ENCODE measurements at places on chromosomes 11 and 22.

- no peak for DNase-seq
These were observed 1584.3 kb upstream of the RAG2 start for GRCh38 chr11:38182126-38182866.

DNA sequence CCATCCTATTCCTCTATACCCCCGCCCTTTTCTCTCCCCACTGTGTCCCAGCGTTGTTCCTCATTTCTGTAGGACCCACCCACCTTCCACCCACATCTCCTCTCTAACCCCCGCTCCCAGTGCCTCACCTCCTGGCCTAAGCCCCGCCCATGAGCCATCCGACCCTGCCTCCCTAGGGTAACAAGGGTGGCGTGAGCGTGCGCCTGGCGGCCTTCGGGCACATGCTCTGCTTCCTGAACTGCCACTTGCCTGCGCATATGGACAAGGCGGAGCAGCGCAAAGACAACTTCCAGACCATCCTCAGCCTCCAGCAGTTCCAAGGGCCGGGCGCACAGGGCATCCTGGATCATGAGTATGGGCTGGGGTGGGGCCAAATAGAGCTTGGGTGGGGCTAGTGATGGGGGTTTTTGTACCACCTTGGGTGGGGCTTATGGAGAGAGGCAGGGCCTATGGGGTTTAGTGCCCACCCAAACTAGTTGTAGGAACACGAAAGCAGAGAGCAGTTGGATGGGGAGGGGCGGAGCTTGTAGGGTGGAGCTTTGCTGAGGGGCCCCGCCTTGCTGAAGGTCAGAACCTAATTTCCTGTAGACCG, 4.5 kb downstream of the INPP5J start:
- no peak for DNase-seq

- no peak for DNase-seq
These were observed 55.4 kb downstream of the CDON start for GRCh38 chr11:126007238-126007637.

DNA sequence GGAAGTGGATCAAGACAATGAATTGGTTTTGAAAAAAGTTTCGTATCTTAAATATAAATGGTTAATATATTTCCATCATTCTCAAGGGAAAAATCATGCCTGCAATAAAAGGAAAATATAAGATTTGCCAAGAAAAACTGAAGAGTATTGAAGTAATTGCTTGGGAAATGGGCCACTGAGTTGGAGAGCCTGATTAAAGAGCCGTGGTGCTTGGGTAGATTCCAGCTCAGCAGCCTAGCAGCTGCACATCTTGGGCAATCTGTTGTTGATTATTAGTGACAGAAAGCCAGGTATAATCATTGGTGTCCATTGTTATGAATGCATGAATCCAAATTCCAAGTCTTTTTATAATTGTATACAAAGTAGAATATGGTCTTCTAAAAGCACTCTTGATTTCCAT, 800.9 kb upstream of the CHORDC1 start:
- DNase-seq, result no peak

DNA sequence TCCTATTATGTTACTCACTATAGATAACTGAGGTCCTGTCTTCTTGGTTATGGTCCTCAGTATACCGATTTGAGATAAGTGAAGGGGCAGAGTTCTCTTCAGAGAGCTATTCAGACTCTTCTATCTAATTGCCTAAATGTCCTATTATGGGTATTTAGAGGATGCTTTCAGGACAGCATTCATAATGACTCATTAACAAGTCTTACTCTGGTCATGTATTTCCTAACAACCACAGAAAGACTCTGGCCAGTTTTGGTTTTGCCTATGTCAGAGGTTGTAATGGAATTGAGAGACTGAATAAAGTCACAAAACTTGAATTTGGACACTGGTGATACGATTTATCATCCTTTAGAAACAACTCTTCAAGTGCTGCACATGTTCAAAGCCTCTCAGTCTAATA, 1233.0 kb downstream of the JRKL start:
- no peak for DNase-seq

DNA sequence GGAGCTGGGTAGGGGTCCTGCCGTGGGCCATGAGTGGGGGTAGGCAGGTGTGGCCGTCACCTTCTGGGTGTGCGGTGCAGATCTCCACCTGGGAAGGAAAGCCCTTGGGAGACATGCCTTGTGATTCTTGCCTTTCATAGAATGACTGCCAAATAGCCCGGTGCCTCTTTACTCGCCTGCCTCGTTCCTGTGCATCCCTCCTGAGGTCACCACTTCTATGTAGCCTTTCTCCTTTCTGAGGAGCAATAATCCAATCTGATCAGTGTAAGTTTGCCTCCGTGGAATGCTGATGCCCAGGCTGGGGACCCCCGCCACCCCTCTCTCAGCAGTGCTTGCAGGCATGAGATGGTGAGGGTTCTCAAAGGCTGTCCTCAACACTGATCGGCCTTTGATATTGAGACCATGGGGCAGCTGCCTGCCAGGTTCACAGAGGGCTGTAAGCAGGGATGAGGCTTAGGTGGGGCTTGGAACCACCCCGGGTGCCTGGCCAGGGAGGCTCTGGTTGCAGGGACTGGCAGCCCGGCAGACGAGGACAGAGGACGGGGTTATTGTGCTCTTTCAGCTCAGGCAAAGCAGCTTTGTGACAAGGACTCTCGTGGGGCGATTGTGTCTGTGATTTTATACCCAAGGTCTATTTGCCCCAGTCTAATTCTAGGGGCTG, 86.1 kb upstream of the WNT7B start:
- DNase-seq, result no peak

DNA sequence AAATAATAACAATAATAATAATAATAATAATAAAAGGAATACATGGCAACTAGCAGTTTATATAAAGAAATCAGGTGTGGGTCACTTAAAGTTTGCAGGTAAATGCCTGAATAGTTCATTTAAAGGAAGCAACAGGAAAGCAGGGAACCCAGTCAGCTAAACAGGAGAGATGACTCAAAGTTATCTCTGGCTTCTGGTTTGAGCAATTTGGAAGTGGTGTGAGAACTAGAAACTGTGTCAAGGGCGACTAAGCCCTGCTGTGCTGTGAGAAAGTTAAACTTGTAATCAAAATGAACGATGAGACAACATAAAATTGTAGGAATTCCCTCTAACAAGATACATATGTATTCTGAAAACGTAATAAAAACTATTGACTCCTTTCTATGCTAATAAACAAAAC, 35.5 kb downstream of the SLC22A9 start:
- no peak for DNase-seq
